ENCODE measurements at places on chromosomes 7 and 10.

DNA sequence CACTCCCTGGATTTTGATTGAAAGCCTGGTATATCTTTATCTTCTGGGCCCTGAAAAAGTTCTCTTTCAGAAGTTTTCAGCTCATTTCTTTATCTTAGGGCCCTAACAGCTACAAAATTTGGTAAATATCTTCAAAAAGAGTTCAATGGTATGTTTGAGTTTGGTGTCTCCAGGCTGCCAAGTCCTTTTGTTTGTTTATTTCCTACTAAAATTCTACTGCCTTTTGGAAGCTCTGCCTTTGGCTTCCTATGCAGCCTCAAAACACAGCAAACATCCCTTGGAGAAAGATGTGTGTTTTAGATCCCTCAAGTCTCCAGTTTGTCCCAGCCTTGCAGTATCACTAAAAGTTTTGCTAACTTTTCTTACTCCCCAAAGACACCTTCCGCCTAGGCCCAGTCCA, 146.8 kb downstream of the LRRTM3 start:
- DNase-seq = no peak

- no peak for DNase-seq
These were observed 98.3 kb downstream of the CDH23 start for GRCh38 chr10:71494980-71495381.

GRCh38 chr10:113463777-113464176, 89.1 kb upstream of the HABP2 start:
- no peak for DNase-seq

DNA sequence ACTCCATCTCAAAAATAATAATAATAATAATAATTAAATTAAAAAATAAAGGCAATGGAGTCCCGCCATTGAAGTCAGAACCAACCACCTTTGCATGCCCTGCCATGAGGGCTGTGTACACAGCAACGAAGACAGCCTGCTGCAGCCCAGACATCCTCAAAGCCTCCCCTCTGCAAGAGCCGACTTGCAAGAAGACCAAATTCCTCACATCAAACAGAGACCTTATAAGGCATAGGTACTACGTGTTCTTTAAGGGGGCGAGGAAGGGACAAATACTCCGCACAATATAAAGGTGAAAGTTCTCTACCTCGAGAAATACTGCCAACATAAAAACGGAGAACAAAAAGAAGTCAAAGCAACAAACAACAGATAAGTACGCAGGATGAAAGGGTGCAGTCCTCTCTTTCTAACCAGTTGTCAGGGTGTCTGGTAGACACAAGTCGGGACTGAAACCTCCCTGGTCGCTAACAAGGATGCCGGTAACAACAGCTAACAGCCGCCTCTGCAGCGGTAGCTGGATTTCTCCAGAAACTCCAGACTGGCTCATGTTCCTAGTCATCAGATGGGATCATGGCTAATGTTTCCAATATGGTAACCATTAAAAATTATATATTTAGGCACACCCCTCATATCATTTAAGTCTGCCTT, 23.6 kb downstream of the FGFR2 start:
- DNase-seq = no peak

DNA sequence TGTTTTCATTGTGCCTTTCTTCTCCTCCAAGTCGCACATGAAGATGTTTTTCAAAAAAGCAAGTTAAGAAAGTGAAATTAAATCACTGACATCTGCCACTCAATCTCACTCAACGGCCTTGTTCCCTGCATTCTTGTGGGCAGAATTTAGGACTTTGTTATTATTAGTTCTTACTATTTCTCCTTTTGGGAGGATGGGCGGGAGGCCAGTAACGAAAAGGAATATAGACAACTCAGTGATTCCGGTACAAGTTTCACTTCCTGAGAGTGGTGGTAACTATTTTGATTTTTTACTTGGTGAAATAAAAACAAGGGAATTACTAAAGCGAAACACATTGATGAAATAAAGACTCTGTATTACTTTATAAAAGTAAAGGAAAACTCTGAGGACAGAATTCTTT, 231.9 kb upstream of the HABP2 start:
- no peak for DNase-seq

GRCh38 chr10:44065788-44066526, 318.9 kb downstream of the CXCL12 start:
- DNase-seq = no peak

GRCh38 chr7:150435047-150435389, 15.4 kb upstream of the GIMAP8 start:
- no peak for DNase-seq
